CD4-positive, alpha-beta memory T cell (primary cell): ENCODE measurements at places on chromosomes 7 and 10. TPM values are rescaled to one million over a fixed set of nuclear protein-coding genes. Genes with fewer than 3 reads are reported as not detected.

Gene C7orf57
- not detected for total RNA-seq

Gene CRYGN
- total RNA-seq, result not detected

Gene UNCX
- not detected for total RNA-seq

Gene SYT15B
- total RNA-seq, result not detected

Gene NAT16
- total RNA-seq, result not detected

Gene CTAGE4
- 5.0 TPM for total RNA-seq

Gene PLAC9
- not detected for total RNA-seq

Gene BTBD16
- not detected for total RNA-seq

Gene TRIL
- not detected for total RNA-seq

Gene OR6B1
- total RNA-seq, result not detected

Gene GIMAP6
- total RNA-seq, result 158 TPM

Gene NPFFR1
- not detected for total RNA-seq

Gene MBLAC1
- total RNA-seq, result 6.4 TPM

Gene GRM3
- not detected for total RNA-seq

Gene ODAD2
- total RNA-seq, result 0.14 TPM

Gene SLC26A5
- not detected for total RNA-seq

Gene DYDC2
- not detected for total RNA-seq

Gene AGR3
- total RNA-seq, result not detected

Gene BNIP3
- total RNA-seq, result 29.8 TPM

Gene TMEM178B
- total RNA-seq, result 0.76 TPM

Gene UPK3B
- 2.7 TPM for total RNA-seq

Gene NEBL
- total RNA-seq, result not detected

Gene ZNF488
- total RNA-seq, result not detected

Gene CUTC
- total RNA-seq, result 29.8 TPM

Gene RET
- total RNA-seq, result not detected

Gene HOGA1
- not detected for total RNA-seq

Gene TMEM270
- not detected for total RNA-seq

Gene SRGN
- 122 TPM for total RNA-seq

Gene OR2A12
- not detected for total RNA-seq

Gene SLC39A12
- total RNA-seq, result not detected

Gene NKX2-3
- total RNA-seq, result not detected

Gene HMX2
- not detected for total RNA-seq

Gene EMX2
- not detected for total RNA-seq

Gene MMP21
- 0.61 TPM for total RNA-seq

Gene CFAP46
- not detected for total RNA-seq

Gene EZH2
- 11.3 TPM for total RNA-seq

Gene CDK14
- 0.47 TPM for total RNA-seq

Gene PFKFB3
- total RNA-seq, result 55.7 TPM

Gene RHBDD2
- total RNA-seq, result 47.1 TPM

Gene KAZALD1
- not detected for total RNA-seq

Gene ZNF680
- total RNA-seq, result 19.6 TPM

Gene NEUROG3
- total RNA-seq, result not detected

Gene SNCG
- total RNA-seq, result not detected

Gene SPDYE1
- 0.17 TPM for total RNA-seq

Gene CALU
- 18.4 TPM for total RNA-seq

Gene ZWINT
- 2.2 TPM for total RNA-seq

Gene GPC2
- 12.5 TPM for total RNA-seq

Gene SLC13A1
- not detected for total RNA-seq

Gene GSTO2
- 2.3 TPM for total RNA-seq

Gene HOXA7
- total RNA-seq, result not detected

Gene HOXA1
- total RNA-seq, result 0.73 TPM

Gene OR2A1
- total RNA-seq, result not detected

Gene TSPAN12
- total RNA-seq, result not detected

Gene SVOPL
- total RNA-seq, result not detected

Gene SLC26A4
- total RNA-seq, result not detected

Gene SEMA3C
- total RNA-seq, result 0.50 TPM

Gene TEX47
- total RNA-seq, result not detected

Gene TMEM176A
- total RNA-seq, result 1.1 TPM
